ENCODE measurements at places on chromosomes 4 and X. TPM values are rescaled to one million over a fixed set of nuclear protein-coding genes. Genes with fewer than 3 reads are reported as not detected.

NIPAL1 gene
- total RNA-seq, result 1.9 TPM

IL2RG gene
- total RNA-seq, result 289 TPM

- DNase-seq, result no peak
These were observed 76.7 kb downstream of the FHIP1A start for GRCh38 chr4:151485541-151486131.

DNA sequence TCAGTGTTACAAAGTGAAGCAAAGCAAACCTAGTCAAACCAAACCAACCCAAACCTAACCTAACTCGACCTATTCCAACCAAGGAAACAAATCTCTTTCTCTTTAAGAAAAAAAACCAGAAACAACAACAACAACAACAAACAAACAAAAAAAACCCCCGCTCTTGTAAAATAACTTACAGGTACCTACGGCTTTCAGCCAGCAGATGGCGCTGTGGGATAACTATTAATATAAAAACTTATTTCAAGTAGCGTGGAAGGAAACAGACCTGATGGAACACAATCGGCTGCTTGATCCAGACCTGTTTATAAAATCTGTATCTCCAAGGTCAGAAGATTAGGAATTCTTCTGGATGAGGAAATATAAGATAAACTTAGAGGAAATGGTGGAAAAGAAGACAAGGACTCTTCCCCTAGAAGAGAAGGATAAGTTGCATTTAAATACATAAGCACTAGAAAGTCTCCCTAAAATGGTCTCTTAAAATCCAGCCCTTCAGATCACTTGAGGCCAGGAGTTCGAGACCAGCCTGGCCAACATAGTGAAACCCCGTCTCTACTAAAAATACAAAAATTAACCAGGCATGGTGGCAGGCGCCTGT lies 34.4 kb upstream of the CDKL5 start:
- peak; percentile 55 for DNase-seq

DNA sequence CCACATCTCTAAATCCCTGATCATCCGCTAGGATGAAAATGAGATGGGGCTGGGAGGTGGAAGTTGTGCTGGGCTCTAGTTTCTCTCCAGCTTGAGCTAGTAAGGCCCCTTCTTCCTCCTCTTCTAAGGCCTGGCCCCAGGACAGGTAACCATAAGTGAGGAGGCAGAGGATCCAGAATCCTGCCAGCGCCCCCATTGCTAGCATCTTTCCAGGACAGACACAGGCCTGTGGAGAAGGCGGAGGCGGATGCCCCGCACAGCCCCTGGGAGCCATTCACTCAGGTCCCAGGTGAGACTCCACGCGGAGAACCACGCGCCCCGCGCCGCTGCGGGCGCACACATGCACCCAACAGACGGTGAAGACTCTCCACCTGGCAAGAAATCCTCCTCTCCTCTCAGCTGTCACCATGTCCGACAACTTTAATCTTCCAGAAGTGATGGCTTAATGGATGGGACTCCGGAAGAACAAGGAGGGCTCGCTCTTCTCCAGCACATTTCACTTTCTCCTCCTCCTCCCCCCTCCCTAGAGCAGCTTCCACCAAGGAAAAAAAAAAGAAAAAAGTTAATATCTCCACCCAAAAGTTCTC lies 793 bp downstream of the ARSJ start:
- no peak for DNase-seq

DNA sequence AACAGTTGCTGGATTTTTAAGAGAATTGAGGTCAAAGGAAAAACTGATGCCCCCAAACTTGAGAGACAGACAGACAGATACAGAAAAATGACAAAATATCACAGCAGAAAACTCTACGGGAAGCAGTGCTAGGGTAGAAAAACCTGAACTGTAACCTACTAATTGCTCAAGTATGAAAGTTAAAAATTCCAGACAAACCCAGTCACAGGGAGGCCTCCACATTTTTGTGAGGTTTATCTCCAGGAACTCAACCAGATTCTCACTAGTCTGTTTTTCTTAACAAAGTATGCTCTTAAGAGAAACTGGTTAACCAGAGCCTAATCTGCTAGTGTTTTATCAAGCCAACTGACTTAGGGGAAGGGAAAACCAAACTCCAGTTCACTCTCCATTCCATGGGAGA lies 19.9 kb upstream of the PPP3CA start:
- no peak for DNase-seq

DNA sequence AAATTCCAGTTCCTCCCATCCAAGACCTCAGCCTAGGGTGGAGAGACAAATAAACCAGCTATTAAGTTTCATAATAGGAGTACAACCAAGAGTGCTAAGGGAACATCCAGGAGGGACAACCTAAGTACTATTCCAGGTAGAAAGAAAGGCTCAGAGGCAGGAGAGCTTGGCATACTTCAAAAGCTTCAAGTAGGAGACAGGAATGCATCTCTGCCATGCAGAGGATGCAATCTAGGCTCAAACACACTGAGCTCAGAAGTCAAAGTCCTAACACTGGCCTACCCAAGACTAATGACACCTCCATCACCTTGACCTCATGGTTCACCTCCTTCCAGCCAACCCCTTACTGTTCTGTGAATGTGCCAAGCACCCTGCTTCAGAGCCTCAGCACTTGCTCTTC lies 8.1 kb downstream of the WDFY3 start:
- no peak for DNase-seq
